ENCODE measurements at places on chromosomes 5 and 9.

DNA sequence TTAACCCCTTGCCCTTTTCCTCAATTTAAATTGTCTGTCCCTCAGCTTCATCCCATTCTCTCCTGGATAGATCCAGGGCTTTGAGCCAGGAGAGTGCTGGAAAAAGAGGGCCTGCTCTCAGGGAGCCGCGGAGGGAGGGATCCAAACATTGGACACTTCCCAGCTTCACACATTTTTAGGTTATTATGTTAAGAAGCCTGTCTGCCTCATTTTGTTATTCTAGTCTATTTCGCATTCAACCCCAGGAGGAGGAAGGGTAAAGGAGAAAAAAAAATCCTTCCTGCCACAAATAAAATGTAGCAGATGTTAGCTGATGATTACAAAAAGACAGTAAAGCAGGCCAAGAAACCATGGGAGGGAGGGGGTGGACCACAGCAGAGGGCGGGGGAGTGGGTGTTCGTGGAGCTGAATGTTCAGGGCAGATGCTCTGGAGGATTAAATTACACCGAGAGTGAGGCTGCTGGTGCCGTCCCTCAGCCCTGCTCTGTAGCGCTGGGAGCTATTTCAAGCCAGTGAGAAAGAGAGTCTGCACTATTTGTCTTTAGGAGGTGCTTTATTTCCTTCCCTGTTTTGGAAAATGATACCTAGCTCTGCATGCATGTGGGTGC, 60.6 kb upstream of the ZFR start:
- no peak for DNase-seq

- no peak for DNase-seq
Observed at GRCh38 chr9:19481121-19481870, 72.5 kb downstream of the ACER2 start.

GRCh38 chr5:175282611-175283225, 161.3 kb downstream of the DRD1 start:
- no peak for DNase-seq

DNA sequence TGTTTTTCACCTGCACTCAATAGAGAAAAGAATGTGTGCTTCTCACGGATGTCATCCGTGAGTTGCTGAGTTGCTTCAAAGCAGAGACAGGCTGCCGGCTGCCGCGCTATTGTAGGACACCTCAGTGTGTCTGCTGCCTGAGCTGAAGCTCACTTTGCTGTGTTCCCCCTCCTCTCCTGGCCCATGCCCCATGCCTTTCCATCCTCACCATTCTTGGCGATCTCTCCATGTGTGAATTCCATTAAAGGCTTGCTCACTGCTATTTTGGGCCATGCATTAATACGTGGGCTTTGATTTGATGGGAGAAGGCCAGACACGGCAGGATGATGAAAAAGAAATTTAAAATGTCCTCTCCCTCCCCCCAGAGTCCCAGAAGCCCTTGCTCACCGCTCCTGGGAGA, 14.5 kb downstream of the ADAM19 start:
- DNase-seq, result no peak

GRCh38 chr9:134631881-134632280, 9.7 kb upstream of the COL5A1 start:
- DNase-seq, result no peak

- no peak for DNase-seq
Observed at GRCh38 chr5:107476783-107477182, 194.0 kb downstream of the EFNA5 start.

DNA sequence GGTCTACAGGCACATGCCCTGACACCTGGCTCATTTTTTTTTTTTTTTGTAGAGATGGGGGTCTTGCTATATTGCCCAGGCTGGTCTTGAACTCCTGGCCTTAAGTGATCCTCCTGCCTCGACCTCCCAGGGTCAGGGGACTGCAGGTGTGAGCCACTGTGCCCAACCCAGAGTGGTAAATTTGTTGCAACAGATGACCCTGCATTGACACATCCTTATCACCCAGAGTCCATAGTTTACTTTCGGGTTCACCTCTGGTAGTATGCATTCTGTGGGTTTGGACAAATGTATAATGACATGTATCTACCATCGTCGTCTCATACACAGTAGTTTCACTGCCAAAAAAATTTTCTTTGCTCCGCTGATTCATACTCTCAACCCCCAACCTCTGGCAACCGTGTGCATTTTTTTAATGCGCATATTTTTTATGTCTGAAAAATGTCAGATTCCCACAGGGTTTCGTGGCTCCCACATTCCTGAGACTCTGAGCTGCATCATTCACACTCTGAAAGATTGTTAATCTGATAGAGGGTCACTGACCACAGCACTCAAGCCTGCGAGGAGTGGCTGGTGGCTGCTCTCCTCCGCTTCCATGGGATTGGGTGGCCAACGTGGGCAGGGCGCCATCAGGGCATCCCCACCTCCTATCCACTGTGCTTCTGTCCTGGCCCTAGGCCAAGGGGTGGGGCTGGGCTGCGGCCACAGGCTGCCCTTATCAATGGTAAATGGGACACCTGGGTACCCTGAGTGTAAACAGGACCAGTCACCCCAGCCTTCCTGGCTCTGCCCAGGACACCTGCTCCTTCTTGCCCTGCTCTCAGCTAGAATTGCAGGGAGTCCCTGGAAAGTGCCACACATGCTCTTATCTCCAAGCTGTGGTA, 9.6 kb downstream of the NDST1 start:
- peak; percentile 94 for DNase-seq

DNA sequence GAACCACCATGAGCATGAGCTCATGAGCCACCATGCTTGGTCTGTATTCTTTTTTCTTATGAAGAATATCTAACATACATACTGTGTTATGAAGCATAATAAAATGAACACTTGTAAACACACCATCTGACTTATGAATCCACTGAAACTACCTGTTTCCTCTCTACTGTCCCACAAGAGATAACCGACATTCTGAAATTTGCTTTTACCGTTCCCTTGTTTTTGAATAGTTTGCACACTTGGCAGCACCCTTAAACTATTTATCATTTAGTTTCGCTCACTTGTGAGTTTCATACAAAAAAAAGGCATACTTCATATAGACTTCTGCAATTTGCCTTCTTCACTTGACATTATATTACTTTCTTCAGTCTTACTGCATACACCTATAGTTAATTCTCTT, 8.9 kb downstream of the LARS1 start:
- DNase-seq, result no peak

DNA sequence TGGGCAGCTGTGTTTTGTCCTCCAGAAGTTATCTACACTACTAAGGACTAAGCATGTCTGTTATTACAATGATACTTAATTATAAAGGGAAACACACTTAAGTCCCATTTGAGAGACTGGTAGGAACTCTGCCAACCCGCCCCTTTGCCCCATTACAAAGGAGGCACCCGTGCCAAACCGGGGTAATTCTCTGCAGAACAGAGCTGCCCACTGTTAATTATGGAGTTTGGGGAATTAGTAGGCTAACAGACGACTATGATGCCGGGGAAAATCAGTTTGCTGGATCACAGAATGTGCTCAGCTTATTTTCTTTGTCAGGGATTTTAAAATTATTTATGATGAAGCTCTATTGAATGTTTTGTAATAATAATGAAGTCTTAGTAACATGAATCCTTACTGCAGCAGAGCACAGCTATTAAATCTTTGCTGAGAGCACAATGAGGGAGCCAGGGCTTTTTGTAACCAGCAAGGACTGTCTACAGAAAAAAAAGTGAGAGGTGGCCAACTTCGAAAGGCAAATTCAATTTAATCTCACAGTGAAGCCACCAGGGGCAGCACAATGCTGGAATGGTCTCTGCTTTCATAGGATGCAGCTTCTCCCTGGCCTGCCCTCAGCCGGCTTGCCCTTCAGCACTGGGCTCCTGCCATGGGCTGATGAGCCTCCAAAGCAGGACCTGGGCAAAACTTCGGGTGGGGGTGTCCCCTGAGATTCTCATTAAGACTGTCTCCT, 134.5 kb downstream of the GNAQ start:
- no peak for DNase-seq

GRCh38 chr5:115435778-115436712, 108.5 kb downstream of the FEM1C start:
- peak; percentile 73 for DNase-seq

DNA sequence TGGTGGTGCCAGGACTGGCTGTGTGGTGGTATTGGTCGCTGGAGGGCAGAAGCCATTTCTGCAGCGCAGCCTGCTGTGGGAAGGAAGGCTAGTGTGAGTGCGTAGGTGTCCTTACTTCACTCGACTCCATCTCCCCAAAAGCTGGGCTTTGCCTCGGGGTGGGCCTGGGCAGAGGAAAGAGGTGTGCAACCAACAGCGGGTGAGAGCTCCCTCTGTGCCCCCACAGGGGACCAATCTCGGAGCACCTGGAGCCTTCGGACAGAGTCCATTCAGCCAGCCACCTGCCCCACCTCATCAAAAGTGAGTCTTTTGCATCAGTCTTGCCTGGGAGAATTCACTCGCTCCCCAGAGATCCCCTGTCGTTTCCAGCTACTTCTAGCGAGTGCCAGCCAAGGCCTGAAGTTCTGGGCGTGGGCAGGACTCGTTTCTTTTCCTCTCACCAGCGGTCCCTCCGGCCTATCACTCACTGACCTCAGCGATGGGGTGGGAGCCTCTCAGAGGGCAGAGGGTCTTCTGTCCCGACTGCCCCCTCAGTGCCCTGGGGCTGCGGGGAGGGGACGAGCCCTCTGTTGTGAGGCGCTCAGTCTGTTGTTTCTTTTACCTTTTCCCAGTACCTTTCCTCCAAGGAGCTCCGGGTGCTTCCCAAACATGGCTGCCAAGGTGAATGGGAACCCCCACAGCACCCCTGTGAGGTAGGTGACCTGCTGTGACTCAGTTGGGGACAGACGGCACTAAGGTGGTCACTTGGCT, 32.9 kb upstream of the PRDM12 start:
- no peak for DNase-seq

DNA sequence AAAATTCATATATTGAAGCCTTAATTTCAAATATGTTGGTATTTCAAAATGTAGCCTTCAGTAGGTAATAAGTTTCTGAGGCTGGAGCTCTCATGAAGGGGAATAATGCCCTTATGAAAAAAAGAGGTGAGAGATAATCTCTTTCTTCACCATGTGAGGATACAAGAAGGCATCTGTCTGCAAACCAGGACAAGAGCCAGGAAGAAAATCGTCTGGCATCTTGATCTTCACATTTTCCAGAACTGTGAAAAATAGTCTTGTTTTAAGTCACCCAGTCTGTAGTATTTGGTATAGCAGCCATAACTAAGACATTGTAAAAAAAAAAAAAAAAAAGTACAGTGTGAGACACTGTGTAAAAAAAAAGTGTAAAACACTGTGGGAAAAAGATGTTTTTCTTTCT, 768.9 kb downstream of the TAF11L14 start:
- DNase-seq, result no peak

- DNase-seq, result peak; percentile 89
Observed at GRCh38 chr9:129413537-129414376, 207.1 kb downstream of the C9orf50 start.

DNA sequence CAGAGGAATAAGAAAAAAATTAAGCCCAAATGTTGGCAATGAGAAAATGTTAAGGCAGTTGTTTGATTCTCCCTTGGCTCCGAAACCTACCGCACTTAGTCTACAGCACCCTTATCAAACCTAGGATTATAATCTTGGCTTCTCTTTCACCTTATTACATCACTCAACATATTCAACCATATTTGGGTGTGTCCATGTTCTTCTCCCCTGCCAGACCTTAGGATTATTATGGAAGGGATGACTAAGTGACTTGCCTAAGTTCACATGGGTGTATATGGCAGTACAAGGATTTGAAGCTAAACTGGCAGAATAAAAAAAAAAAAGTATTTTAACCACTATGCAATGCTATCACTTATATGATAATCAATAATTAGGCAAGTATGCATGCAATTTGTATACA, 76.4 kb downstream of the PLK2 start:
- peak; percentile 37 for DNase-seq

DNA sequence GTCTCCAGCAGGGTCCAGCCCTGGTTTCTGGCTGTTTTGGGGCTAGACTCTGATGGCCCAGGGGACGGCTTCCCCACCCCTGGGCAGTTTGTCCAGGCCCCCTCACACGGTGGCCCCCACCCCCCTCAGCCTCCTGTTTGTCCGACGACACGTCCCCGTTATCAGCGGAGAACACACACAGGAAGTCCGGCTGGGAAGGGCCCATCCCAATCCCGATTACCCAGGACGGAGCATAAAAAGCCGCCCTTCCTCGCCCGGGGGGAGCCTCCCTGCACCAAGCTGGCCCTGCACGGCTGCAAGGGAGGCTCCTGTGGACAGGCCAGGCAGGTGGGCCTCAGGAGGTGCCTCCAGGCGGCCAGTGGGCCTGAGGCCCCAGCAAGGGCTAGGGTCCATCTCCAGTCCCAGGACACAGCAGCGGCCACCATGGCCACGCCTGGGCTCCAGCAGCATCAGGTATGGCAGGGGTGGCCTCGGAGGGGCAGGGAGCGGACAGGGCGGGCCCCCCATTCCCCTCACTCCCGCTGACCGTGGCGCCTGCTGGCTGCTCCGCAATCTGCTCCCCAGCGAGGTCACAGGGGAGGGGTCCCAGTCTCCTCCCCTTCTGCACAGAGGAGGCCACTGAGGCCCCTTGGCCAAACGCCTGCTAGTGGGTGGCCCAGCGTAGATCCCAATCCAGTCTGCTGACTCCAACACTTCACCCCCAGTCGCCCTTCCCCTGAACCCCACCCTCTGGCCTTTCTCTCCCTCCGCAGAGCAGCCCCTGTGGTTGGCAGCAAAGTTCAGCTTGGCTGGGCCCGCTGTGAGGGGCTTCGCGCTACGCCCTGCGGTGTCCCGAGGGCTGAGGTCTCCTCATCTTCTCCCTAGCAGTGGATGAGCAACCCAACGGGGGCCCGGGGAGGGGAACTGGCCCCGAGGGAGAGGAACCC, at the start of gene EGFL7:
Gene EGFL7 (plus strand): TSS at position 261 of the 926 bp plus-strand sequence. CDS start 5,367 bp downstream, outside the sequence.
- no peak for DNase-seq

DNA sequence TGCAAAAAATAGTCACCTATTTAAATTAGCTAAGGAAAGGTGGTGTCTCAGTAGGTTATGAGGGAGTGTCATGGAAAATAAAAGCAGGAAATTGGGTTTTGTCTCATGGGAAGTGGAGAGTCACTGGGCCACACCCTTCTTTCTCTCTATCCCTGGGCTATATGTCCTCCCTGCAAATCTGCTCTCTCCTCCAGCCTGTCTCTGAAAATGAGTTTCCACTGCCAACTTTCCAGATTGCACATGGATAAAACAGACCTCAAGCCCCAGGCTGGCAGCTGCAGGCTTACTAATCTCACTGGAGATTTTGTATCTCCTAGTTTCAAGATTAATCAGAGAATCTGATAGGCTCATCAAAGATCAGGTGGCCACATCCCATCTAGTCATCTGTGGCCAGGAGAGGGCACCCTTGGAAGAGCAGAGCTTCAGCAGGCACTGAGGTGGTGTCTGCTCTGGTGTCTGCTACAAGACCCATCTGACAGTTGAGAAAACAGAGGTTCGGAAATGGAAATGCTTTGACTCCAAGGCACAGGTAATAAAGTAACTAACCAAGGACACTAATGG, 178.9 kb downstream of the MSX2 start:
- DNase-seq, result no peak

Measured in mammary epithelial cell (primary cell).